ENCODE measurements at places on chromosomes 7 and 10. TPM values are rescaled to one million over a fixed set of nuclear protein-coding genes. Genes with fewer than 3 reads are reported as not detected.

The AGAP5 gene
- 11.0 TPM for total RNA-seq

The ATOH7 gene
- not detected for total RNA-seq

The NKX1-2 gene
- total RNA-seq = not detected

GRCh38 chr10:30384701-30385201 is 35.7 kb upstream of the MTPAP start:
- no peak for DNase-seq

GRCh38 chr7:134368851-134369544 is 52.3 kb upstream of the SLC35B4 start:
- DNase-seq = no peak

DNA sequence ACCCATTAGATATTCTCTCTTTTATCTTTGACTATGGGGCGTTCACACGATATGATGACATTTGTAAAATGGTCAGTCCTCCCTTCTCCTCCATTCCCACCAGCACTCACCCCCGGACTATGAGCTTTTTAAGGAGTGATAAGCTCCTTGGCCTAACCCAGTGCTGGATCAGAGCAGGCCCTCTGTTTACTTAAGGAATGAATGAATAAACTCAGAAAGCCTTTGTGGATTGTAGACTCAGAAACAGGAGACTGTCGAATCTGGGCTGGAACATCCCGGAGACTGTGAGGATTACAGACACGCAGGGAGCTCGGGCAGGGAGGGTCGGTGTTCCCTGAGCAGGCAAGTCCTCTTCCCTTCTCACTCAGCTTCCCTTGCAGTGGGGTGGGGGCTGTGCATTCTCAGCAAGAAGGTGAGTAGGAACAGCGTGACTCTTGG is 6.8 kb upstream of the ZCCHC24 start:
- DNase-seq = no peak

GRCh38 chr7:98205162-98205845 is 5.9 kb upstream of the BHLHA15 start:
- DNase-seq = no peak

DNA sequence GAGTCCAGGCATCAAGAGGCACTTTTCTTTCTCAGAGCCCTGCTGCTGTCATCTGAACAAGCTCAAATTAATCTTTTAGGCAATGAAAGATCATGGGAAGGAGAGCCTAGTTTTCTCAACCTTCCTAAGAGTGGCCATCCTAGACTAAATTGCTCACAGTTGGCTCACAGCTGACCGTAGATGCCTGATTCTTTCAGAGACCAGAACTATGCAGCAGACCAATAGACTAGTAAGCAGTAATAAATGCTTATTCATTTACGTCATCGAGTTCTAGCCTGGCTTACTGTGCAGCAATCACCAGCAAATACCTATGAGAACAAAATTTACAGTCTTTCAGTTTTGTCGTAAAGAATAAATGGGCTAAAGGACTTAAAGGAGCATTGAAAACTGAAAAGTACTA is 602.9 kb upstream of the GHITM start:
- DNase-seq = no peak

- no peak for DNase-seq
Observed at GRCh38 chr7:138945821-138946220, 35.4 kb downstream of the KIAA1549 start.

DNA sequence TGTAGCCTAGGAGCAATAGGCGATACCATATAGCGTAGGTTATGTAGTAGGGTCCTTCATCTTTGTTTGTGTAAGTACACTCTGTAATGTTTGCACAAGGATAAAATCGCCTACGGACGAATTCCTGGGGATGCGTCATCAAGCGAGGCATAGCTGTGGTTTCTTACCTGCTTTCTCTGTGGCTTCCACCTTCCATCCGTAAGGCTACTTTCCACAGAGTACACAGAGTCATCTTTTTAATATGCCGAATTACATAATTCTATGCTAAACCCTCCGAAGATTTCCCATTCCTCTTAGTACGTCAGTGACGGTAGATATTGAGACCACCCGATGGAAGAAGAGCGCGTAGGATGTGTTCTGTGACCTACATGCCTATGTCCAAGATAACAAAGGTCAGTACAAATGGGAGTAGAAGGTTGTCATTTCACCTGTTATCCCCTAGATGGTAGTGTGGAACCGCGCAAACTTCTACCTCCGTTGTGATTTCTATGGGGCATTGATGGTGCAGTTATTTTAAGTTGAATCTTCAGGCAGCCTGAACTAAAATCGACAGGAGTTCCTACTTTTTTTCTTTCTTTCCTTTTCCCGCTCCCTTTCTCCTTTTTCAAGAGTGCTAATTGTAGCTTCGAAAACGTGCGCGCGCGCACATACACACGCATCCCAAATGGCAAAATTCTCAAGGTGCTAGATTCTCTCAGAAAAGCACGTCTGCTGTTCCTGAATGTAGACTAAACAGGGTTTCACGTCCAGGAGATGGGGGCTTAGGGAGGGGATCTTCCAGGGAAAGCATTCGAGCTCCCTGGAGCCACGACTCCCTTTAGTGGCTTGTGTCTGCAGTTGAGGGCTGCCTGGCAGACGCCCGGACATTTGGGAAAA is 111.7 kb upstream of the MBL2 start:
- no peak for DNase-seq

- DNase-seq = peak; percentile 49
Observed at GRCh38 chr10:29811751-29812427, 177.1 kb upstream of the SVIL start.

DNA sequence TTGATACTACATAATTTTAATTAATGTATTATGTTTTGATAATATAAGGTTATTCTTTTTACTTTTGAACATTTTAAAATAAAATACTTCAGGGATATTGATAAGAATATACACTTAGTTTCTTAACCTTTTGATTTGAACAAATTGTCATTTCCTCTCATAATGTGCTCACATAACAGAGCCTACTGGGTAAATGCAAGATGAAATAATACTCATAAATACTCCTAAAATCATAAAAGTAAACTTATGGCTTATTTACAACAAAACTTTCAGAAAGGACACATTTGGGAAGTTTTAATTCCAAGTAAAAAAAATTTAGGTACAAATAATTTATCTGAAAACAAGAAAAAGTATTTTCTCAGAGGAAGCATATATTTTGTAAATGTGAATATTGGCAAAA is 101.6 kb upstream of the ABCB5 start:
- no peak for DNase-seq

DNA sequence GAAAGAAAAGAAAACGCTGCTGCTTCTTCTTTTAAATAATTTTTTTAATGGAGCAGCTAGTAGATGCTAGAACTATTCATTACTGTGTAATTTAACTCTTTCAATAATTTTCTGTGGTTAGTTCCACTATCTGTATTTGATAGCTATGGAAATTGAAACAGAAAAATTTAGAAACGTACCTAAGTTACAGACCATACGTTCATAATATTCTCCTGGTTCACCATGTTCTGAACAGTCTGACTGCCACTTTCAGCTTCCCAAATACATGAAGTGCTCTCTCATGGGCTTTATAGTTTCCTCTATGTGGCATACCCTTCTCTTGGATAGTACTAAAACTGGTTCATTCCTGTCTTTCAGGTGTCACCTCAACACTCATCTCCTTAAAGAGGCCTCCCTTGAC is 508.0 kb downstream of the MDFIC start:
- DNase-seq = no peak

DNA sequence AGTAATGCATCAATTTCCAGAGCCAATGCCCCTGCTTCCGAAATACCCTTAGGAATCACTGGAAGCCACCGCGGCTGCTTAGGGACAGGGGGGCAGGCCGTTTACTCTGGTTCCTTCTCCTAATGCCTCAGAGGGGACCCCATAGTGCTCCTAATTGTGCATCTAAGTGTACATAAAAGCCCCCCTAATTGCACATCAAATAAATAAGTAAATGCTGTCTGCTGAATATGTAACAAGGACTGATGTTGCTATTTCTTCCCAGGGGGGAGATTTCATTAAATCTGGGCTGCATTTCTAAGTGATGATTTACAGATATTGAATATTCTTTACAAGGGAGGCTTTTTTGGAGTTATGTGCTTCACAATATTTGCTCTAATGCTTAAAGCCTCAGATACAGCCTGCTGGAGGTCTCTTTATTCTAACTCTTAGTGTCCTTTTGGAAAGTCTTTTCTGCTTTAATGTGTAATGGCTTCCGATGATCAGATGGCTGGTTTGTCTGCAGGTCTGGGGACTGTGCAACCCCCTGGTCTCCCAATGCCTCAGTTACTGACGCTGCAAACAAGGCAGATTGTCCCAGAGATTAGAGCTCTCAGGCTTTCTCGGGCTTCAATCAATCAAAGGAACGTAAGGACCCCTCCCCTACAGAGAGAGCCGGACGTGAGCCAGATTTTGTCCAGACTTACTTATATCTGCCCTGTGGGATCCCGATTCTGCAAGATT is 143.0 kb downstream of the PRPF18 start:
- no peak for DNase-seq

GRCh38 chr7:33829536-33829935 is 75.8 kb upstream of the BMPER start:
- no peak for DNase-seq

DNA sequence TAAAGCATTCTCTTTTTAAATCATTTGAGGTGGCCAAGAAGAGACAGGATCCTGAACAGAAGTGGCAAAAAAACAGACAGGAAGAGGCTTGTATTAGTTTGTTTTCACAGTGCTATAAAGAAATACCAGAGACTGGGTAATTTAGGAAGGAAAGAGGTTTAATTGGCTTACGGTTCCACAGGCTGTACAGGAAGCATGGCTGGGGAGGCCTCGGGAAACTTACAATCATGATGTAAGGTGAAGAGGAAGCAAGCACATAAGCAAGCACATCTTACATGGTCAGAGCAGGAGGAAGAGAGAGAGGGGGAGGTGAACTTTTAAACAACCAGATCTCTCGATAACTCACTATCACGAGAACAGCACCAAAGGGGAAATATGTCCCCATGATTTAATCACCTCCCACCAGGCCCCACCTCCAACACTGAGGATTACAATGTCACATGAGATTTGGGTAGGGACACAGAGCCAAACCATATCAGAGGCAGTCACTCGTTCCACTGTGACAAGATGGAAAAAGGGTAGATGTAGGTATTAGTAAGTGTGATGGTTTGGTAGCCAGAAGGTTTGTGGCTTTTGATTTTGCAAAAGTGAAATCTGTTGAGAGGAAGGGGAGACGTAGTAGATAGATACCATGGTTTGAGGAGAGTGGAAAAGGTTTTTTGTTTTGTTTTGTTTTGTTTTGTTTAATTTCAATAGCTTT is 5.1 kb downstream of the MSRB2 start:
- DNase-seq = no peak
